ENCODE measurements at places on chromosomes 5 and 9.

GRCh38 chr5:165076686-165077085 is 1571.3 kb downstream of the MAT2B start:
- DNase-seq = no peak

GRCh38 chr9:124218987-124219461 is 38.7 kb upstream of the NEK6 start:
- DNase-seq = no peak

DNA sequence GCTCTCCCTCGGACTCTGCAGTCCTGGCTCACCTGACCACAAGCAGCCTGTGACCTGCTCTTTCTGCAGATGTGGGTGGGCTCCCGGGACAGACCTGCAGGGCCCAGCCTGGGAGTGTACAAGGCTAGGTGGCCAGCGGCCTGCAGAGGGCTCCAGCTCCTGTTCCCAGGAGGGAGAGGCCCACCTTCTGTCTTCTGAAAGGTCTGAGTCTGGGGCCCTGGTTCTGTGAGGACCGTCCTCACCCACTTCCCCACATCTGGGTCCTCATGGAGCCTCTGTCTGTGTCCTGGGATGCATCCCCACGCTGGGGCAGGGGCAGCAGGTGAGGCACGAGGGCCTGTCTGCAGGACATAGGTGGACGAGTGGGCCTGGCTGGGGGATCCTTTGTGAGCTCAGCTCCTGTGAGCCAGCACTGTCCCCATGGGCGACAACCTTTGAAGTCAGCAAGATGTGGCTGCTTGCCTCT is 43.7 kb downstream of the PHF2 start:
- DNase-seq = no peak

GRCh38 chr9:18467696-18468095 is 6.3 kb upstream of the ADAMTSL1 start:
- DNase-seq = no peak

GRCh38 chr9:12853051-12853450 is 78.2 kb downstream of the LURAP1L start:
- no peak for DNase-seq

DNA sequence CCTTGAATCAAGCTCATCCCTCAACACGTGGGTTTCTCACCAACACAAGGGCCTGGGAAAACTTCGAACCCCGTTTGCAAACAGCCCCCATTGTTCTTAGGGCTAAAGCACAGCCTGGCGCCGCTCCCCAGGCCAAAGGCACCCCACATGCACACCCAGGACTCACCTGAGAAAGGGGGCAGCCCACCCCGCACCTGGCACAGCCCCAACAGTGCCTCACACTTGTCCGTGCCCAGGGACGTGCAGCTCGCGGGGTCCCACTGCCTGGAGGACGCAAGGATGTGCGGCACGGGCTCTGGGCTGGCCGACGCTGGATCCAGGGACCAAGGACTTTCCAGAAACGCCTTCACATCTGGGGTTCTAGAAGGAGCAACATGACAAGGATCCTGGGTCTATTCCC is 2.8 kb downstream of the SOHLH1 start:
- no peak for DNase-seq

- no peak for DNase-seq
These were observed 18.9 kb downstream of the NREP start for GRCh38 chr5:111738118-111738517.

DNA sequence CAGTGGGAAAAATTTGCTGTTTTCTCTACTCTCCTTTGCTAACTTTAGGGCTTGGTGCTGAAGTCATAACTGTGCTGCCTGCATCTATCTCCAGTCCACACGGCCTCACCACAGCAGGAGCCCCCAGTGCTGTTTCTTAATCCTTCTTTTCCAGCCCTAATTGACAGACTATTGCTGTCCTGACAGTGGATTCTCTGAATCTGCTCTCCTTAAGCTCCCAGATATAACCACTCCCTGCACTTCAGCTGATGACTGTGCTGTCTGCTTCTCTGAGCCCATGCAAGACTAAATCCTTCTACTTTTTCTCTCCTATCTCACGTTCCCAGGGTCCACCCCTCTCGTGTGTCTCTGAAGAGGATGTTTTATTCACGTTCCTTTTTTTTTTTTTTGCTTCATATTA is 19.7 kb upstream of the GRIA1 start:
- DNase-seq = no peak

DNA sequence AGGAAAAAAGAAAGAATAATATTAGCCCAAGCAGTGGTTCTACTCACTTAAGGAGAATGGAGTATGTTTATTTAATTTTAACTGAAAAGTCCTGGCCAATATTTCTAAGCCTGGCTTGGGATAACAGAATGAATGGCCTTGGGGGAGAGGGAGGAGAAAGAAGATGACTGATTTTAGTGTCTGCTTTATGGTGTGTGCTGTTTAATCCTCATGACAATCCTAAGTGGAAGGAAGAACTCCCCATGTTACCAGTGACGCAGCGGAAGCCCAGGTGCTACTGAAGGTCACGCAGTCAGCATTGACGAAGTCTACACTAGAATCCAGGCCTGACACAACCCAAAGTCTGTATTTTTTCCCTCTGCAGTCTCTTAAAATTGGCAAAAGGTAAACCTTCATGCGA is 50.5 kb downstream of the PALM2AKAP2 start:
- no peak for DNase-seq

GRCh38 chr9:132507670-132508469 is 74.5 kb upstream of the BARHL1 start:
- DNase-seq = peak; percentile 67

DNA sequence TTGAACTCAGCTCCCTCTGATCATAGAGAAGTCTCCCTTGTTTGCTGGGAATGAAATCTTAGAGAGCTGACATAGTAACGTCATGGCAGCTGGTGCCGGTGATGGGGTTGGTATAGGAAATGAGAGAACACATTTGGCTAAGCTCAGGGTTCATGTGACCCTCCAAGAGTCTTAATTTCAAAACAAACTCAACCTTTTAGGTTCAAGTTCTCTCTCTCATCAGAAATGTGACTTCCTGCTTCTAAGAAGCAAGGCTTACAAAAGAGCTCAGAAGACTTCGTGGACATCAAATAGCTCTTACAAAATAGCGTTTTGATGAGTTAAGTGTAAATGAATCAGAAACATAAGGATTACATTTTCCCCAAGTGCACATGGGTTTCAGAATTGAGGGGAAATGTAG is 97.3 kb downstream of the PAPPA start:
- DNase-seq = no peak

DNA sequence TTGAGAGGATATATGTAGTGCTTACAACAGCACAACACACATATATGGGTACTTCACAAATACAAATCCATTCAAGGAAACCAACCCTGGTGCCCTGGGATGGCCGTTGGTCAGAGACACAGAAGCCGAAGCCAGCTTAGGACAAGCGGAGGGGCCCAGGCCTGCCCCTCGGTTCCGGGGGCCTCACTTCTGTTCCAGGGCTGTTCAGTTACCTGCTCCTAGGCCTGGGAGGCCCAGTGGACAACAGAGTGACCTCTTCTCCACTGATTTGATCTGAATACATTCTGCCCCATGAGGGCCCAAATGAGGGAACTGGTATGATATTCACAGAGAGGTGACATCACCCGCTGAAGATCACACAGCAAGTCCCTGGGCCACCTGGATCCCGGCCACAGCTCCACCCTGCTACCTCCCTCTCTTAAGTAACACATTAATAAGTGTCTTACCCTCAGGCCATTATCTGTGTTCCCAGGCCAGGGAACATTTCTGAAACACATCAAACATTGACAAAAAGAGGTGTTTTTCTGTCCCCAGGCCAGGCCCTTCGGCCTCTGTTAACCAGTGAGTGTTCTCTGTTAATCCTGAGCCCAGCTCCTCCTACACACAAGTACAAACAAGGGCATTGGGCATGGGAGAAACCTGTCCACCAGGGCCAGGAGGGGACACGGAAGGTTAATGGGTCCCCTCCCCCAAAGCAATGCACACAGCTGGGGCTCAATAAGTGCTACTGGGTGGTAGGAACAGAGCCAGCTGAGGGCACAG is 4.5 kb upstream of the GRHPR start:
- peak; percentile 14 for DNase-seq

- no peak for DNase-seq
These were observed 82.2 kb upstream of the BARHL1 start for GRCh38 chr9:132500193-132500592.

DNA sequence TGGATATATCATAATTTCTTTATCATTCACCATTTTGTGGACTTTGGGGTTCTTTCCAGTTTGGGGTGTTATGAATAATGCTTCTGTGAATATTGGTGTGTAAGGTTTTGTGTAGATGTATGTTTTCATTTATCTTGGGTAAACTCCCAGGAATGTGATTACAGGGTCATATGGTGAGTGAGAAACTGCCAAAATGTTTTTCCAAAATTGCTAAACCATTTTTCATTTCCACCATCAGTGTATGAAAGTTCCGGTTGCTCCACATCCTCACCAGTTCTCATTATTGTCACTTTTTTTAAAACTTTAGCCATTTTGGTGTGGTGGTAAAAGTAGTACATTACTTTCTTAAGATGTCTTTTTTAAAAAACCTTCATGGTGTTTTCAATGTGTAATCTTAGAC is 152.9 kb downstream of the NIPBL start:
- DNase-seq = no peak

Measured in fibroblast of villous mesenchyme (primary cell).